ENCODE measurements at places on chromosomes 12 and 14. TPM values are rescaled to one million over a fixed set of nuclear protein-coding genes. Genes with fewer than 3 reads are reported as not detected.
A peak's percentile ranks its signal among the peaks of the same experiment; 100 is the strongest.

GRCh38 chr12:2396448-2396871, 343.7 kb downstream of the CACNA1C start:
- DNase-seq = peak; percentile 91

- DNase-seq = no peak
Measured at GRCh38 chr14:41187868-41188267, 418.8 kb upstream of the LRFN5 start.

The EIF2S1 gene
- 55.5 TPM for total RNA-seq

The PSMA6 gene
- 159 TPM for total RNA-seq

Measured in posterior vena cava (tissue), 2 donors.